ENCODE measurements at places on chromosomes 16 and 17. TPM values are rescaled to one million over a fixed set of nuclear protein-coding genes. Genes with fewer than 3 reads are reported as not detected.

TNFSF13 gene
- 1.6 TPM for total RNA-seq

GAS2L2 gene
- total RNA-seq: 1.2 TPM

SULT1A2 gene
- 0.69 TPM for total RNA-seq

LPO gene
- 0.23 TPM for total RNA-seq

CSH1 gene
- not detected for total RNA-seq

KRTAP4-3 gene
- total RNA-seq: not detected

MPP3 gene
- total RNA-seq: 29.8 TPM

DNASE1L2 gene
- total RNA-seq: 2.8 TPM

PYDC1 gene
- 0.92 TPM for total RNA-seq

LGALS9B gene
- not detected for total RNA-seq

WFDC1 gene
- 7.6 TPM for total RNA-seq

ITGAX gene
- 3.0 TPM for total RNA-seq

GPR179 gene
- 4.6 TPM for total RNA-seq

RNF157 gene
- 42.2 TPM for total RNA-seq

CBFA2T3 gene
- total RNA-seq: 2.3 TPM

TMIGD1 gene
- not detected for total RNA-seq

FNDC8 gene
- total RNA-seq: not detected

WNT3 gene
- 10.4 TPM for total RNA-seq

PLA2G10 gene
- not detected for total RNA-seq

KRT9 gene
- not detected for total RNA-seq

EXOC3L1 gene
- 1.2 TPM for total RNA-seq

TCAP gene
- 1.4 TPM for total RNA-seq

ACSM3 gene
- total RNA-seq: 2.1 TPM

MBTPS1 gene
- 79.1 TPM for total RNA-seq

NSRP1 gene
- 11.1 TPM for total RNA-seq

NPIPA8 gene
- total RNA-seq: 4.8 TPM

TXNDC11 gene
- 21.9 TPM for total RNA-seq

SLC2A4 gene
- 0.23 TPM for total RNA-seq

CD300E gene
- not detected for total RNA-seq

NDUFAB1 gene
- total RNA-seq: 119 TPM

SDK2 gene
- 8.8 TPM for total RNA-seq

MC1R gene
- 3.5 TPM for total RNA-seq

CD300LB gene
- total RNA-seq: not detected

P2RX5 gene
- total RNA-seq: 13.4 TPM

CA5A gene
- not detected for total RNA-seq
